ENCODE measurements at places on chromosomes 6 and 20.

- DNase-seq: no peak
These were observed 291.9 kb upstream of the PRDM1 start for GRCh38 chr6:105794239-105794638.

- DNase-seq: no peak
These were observed 79.2 kb upstream of the PHACTR2 start for GRCh38 chr6:143598466-143599080.

DNA sequence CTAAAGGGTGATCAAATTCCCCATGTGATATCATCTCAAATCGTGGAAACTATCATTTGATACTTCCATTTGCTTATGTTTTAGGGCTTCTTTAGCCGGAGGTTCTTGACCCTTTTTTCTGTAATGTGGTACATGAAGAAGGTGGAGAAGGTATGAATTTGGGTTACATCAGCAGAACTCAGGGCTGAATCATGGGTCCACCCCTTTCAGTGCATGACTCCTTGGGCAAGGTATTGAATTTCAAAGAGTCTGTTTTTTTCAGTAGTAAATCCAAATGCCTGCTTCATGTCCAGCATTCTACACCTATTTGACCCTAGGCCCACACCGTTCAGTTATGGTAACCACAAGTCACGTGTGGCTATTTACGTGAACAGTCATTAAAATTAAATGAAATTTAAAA is 30.6 kb upstream of the QKI start:
- DNase-seq: no peak

GRCh38 chr6:56683882-56684281 is 41.2 kb upstream of the DST start:
- DNase-seq: no peak

GRCh38 chr6:42697268-42697655 is 25.1 kb downstream of the PRPH2 start:
- no peak for DNase-seq

- DNase-seq: no peak
These were observed 35.3 kb downstream of the ELOVL2 start for GRCh38 chr6:11008821-11009220.

GRCh38 chr6:69622230-69622629 is 174.6 kb downstream of the LMBRD1 start:
- no peak for DNase-seq

DNA sequence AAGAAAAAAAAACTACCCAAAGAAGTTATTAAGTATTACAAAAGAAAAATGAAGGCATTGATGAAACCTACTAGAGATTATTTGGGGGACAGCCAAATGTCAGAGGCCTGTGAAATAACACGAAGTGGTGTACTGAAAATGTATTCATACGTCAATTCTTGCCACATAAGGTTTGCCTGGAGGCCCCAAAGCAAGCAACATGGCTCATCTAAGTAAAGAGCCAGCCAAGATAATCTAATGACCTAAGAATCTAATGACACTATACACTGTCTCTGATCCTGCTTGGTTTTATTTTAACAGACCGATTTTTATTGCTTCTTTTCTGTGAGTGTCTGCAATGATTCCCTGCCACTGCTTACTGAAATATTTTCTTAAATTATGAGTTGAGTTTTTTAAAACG is 34.7 kb downstream of the FILIP1 start:
- no peak for DNase-seq

DNA sequence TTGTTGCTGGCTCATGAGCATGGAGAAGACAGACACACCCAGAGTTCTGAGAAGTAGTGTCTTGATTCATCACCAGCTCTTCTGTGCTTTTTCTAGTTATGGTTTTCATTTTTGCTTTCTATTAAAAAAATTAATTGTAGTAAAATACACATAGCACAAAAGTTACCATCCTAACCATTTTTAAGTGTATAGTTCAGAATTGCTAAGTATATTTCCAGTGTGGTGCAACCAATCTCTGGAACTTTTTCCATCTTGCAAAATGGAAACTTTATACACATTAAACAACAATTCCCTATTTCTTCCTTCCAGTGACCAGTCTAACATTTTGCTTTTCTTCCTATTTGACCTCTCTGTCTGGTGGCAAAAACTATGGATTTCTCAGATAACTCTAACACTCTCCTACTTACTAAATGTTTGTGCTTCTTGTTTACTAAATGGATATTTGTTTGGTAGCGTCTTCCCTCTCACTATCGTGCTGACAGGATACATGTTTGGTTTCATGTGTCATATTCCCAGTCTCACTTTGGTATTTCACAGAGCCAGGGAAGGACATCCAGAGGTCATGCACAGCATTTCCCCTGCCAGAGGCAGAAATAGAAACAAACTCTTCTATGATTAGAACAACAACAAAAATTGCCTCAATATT is 40.6 kb downstream of the TXLNB start:
- DNase-seq: no peak

GRCh38 chr6:45917439-45917838 is 98.2 kb downstream of the CLIC5 start:
- DNase-seq: no peak

DNA sequence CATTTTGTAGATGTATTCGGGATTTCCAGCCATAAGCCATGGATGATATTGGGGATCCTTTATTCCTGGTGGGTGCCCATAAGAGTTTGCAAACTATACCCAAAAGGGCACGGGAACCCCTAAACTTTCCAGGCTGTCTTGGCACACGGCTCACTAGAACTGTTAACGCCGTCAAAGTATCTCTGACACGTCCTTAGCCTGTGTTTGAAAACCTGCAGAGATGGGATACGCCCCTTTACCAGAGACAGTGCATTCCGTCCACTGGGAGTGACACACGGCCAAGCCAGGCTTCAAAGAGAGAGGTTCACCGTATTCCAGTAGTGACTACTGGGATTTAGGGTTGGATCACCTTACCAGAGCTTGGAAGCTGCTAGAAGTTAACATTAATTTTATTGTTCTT is 95.0 kb downstream of the THBS2 start:
- DNase-seq: no peak

GRCh38 chr6:146914489-146915483 is 289.4 kb upstream of the STXBP5 start:
- no peak for DNase-seq

GRCh38 chr6:16413399-16413798 is 175.0 kb downstream of the GMPR start:
- no peak for DNase-seq

GRCh38 chr6:39280247-39280731 is 33.9 kb downstream of the KCNK17 start:
- no peak for DNase-seq

DNA sequence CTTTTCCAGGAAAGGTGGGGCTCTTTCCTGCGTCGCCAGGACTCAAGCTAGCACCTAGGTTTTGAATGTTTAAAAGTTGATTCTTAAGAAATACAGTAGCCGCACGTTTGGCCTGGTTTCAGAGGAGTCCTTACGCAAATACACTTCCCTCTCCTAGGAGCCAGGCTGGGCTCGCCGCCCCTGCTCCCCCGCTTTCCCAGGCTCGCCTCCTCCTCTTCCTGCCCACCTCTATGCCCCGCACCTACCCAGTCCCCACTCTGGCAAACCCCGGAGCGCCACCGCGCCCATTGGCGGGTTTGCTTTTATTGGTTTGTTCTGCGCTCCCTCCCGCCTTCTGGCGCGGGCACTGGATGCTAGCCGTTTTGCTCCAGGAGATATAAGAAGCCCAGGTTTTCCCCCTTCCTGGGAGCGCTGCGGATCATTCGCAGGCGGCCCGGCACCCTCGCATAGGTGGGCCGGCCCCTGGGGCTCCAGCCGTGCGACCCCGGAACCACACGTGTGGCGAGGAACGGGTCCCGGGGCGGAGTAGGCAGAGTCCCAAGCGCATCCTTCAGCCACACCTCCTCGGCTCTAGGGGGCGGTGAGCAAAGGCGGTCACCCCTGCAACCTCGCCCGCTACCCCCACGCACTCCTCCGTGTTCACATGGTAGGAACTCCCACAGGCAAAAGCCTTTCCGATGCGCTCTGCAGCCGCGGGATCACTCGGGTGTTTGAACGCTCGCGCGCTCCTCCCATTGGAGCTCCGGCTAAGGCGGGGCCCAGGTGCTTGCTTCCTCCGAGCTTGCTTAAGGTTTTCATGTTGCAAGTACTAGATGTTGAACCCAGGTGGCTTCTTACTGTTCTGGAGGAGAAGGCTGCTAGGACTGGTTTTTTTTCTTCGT is 119.0 kb downstream of the RTN4IP1 start:
- DNase-seq: no peak

- no peak for DNase-seq
These were observed 45.4 kb downstream of the SSR1 start for GRCh38 chr6:7267466-7268091.

- no peak for DNase-seq
These were observed 2.0 kb downstream of the CLIC1 start for GRCh38 chr6:31734247-31734820.

DNA sequence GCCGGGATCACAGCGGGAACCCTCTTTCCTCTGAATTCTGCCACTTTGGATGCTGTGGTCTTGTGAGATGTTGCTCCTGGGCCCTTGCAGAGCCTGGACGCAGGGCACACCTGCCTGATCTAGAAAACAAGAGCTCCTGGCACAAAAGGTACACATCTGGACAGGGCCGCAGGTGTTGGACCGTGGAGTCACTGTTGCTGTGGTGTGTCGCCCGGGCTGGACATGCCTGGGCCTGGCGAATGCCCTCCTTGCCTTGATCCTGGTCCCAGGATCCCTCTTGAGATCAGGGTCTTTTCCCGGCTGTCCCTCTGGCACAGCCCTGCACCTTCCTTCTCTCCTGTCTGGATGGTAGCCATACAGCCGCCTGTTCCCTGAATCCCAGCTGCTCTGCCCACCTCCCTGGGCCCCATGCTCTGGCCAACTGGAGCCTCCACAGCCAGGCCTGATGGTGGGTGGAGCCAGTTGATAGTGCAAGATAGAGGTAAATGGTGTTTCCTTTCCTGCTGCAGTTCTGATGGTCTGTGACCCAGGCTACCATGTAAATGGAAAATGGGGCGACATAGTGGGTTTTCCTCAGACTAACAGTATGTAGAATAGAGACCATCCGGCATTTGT is 5.0 kb downstream of the FOXP4 start:
- no peak for DNase-seq

Measured in GM18507 (cell line).